ENCODE measurements at places on chromosomes 12 and 14. TPM values are rescaled to one million over a fixed set of nuclear protein-coding genes. Genes with fewer than 3 reads are reported as not detected.

TRPV4 gene
- total RNA-seq, result 0.57 TPM

DNA sequence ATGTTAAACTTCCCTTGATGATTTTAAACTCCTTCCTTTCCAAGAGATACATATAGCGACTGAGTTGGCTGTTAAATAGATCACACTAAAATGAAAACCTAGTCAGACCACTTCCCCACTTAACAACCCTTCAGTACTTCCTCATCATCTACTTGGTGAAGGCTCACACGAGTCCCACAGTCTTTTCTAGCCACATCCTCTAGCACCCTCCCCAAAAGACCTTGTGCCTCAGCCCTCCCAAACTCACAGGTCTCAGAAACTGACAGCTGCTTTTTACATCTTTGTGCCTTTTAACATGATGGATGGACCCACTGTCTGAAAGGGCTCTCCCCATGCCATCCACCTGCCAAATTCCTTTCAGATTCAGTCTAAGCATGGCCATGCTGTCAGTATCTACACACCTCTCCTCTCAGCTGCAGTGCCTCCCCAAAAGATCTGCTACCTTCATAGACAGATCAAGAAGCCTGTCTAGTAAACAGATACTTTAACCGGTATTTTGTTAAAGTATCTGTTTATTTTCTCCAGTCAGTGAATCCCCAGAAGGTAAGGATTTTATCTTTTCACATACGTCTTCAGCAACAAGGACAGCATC, 65.1 kb upstream of the GPHB5 start:
- DNase-seq, result no peak

GRCh38 chr12:44465139-44465538, 411.0 kb downstream of the NELL2 start:
- DNase-seq, result no peak

TMBIM4 gene
- 57.9 TPM for total RNA-seq

GRCh38 chr14:58549105-58549757, 88.5 kb upstream of the DACT1 start:
- DNase-seq, result no peak

- DNase-seq, result no peak
Observed at GRCh38 chr12:59548930-59549329, 46.9 kb upstream of the SLC16A7 start.

Measured in Peyer's patch (tissue), 4 donors.